ENCODE measurements at places on chromosomes 4 and X.

- no peak for DNase-seq
Observed at GRCh38 chrX:103373581-103373980, 2.8 kb upstream of the BEX3 start.

DNA sequence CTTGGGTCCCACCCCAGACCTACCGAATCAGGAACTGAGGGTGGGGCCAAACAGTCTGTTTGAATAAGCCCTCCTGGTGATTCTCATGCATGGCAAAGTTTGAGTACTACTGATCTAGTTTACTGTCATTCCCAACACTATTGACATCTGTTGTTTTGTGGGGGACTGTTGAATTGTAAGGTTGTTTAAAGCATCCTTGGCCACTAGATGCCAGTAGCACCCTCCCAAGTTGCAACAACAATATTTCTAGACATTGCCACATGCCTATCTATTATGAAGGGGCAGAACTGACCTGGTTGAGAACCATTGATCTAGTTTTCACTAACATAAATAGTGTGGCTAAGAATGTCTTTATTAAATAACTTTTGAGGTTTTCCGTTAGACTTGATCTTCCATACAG, 15.1 kb downstream of the TAF9B start:
- DNase-seq: no peak

GRCh38 chr4:183631577-183632198, 27.3 kb downstream of the RWDD4 start:
- no peak for DNase-seq

DNA sequence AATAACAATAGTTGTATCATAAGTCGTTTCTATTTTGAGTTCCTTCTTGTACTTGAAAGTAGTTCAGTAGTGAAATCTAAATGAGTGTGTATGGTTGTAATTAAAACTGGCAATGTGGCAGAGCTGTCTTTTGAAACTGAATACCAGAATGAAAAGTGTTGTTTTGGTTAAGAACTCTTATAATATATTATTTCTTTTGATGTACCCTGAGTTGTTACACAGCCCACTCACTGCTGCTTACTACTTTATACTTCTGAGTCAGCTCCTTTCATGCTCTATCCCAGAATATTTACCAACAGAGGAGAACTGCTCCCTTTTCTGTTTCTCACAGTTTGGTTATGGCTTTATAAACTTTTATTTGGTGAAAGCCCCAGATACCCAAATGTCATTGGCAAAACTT, 28.8 kb downstream of the FAM199X start:
- no peak for DNase-seq
